ENCODE measurements at places on chromosomes 1 and 21.

DNA sequence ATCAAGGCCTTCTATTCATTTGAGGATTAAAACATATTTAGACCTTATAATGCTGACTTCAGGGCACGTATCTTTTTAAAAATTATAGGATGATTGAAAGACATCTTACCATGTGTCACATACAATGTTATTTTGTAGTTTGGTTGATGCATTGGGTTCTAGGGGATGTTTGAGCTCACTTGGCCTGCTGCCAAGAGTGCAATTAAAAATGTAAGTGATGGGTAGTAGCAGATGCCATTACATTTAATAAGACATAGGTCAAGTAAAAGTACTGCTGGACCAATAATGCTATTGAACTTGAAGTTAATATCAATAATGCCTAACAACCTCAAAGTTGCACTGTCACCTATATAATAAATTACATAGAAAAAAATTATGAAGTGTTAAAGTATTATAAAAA is 616.5 kb upstream of the RGS18 start:
- DNase-seq = no peak

GRCh38 chr21:37366482-37367316 is at the start of gene DYRK1A:
Gene DYRK1A (plus strand): TSS chr21:37366773. CDS start chr21:37420375, 53,602 bp downstream.
- DNase-seq = peak; percentile 99

GRCh38 chr1:89908672-89909436 is 86.1 kb upstream of the ZNF326 start:
- DNase-seq = no peak

DNA sequence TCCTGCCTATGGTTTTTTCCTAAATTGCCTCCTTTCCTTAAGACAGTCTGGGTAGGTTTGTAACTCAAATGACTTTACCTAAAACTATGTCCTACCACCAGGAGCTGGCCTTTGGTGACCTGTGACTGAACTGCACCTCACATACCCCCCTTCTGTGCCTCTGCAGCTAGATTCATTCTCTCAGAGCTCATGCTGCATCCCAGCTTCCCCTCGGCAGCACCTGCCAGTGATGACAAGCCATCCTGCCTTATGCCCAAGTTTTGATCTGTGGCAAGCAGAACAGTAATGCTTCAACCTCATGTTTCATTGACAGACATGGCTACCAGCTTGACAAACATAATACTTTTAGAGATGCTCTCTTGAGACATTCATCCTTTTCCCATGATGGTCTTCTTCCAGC is 141.9 kb downstream of the TSEN15 start:
- no peak for DNase-seq

DNA sequence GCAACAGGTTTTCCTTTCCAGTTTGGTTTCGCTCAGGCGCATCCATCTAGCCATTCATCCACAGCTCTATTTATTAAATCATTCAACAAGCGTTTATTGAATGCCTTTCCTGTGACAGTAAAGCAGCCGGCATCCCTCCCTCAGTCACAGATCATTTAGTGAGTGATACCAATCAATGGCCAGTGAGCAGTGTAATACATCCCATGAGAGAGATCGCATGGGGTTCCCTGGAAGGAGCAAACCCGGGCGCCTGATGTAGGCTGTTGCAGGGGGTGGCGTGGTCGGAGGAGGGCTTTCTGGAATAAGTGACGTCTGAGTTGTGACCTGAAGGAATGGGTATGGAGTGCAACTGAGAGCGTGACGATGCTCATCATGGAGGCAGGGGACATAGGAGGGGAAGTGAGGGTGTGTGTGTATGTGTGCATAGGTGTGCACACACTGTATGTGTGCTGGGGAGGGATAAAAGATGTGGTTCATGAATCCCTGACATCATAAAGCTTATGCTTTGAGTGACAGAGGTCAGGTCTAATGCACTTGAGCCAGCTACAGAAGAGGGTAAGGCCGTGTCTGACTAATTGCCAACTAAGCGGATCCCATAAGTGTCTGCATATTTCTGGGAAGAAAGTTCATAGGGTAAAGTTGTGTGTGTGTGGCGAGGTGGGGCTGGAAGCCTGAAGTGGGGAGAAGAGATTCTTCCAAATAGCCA is 6.6 kb downstream of the FCMR start:
- DNase-seq = no peak

DNA sequence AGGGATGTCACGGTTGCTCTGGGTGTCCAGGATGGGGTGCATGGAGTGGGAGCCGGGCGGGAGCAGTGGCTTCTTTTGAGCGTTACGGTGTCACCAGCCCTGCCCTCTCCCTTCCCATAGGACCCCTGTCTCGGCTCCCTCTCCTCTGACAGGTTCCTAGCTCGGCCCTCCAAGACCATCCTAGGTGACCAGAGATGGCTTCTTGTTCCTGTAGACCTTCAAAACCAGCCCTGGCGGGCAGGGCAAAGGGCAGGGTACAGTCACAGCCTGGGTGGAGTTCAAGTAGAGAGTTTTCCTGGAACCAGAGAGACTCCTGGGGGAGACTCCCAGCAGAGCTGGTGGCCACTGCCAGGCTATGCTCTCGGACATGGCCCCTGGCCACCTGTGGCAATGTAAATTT is 345.6 kb upstream of the AJAP1 start:
- DNase-seq = no peak

DNA sequence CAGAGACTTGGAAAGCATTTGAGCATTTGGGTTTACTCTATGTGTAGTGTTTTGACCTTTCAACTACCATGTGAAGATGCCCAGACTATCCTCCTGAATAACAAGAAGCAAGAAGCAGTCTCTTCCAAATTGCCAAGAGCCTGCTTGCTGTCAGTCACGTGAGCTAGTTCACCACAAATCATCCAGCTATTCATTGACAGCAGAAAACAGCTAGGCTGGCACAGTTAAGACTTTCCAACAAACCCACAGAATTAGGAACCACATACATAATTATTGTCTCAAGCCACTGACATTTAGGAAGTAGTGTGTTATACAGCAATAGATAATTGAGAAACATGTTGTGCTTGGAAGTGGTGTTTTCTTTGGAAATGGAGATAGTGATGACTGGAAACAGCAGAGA is 1652.0 kb downstream of the NCAM2 start:
- DNase-seq = no peak

- DNase-seq = no peak
Measured at GRCh38 chr1:6197746-6198427, 1.5 kb downstream of the RPL22 start.

- DNase-seq = no peak
Measured at GRCh38 chr1:6357243-6357936, 36.2 kb downstream of the ACOT7 start.

DNA sequence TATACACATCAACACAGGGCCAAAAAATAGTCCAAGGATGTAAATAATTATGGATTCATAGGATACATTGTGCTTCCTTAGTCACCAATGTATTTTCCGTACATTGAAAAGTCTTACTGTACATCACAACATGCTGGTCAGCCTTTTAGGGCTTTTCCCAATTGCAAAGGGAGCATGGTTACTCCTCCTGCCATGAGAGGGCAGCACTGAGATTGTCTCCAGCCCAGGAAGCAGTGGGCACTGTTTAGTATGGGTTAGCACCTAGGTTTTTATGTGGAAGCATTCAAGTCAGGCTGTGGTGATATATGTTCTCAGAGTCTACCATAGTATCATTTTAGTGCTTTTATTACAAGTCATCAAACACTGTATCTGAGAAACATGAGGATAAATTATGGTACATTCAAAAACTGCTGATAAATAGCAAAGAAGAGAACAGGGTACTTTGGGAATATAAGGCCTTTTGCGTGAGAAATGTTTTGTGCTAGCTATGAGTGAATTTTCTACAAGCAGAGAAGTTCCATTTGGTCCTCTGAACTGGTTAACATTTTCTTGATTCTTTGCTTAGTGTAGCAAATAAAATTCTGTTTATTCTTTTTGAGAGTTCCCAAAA is 34.0 kb downstream of the ST6GALNAC5 start:
- DNase-seq = peak; percentile 49

- no peak for DNase-seq
Measured at GRCh38 chr1:200917291-200917817, 22.7 kb downstream of the INAVA start.

GRCh38 chr1:9332513-9333143 is 39.9 kb downstream of the SPSB1 start:
- no peak for DNase-seq

GRCh38 chr21:44763451-44764318 is 37.9 kb downstream of the UBE2G2 start:
- DNase-seq = no peak

GRCh38 chr1:95041491-95042165 is 31.1 kb downstream of the ALG14 start:
- peak; percentile 11 for DNase-seq

- DNase-seq = no peak
Measured at GRCh38 chr1:184362876-184363275, 24.0 kb upstream of the C1orf21 start.

DNA sequence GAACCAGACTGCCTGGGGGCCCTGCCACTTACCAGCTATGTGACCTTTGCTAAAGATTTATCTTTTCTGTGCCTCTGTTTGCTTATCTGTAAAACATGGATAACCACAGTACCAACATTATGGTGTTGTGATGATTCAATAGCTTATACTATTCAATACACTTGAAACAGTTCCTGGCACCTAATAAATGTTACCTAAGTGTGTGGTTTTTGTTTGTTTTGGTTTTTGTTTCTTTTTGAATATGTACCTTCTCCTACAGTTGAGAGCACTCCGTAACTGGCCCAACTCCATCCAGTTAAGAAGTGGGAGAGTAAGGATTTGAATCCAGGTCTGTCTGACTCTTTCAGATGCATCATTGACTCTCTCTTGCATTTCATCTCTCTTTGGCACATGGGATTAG is 125.8 kb upstream of the C8B start:
- no peak for DNase-seq

DNA sequence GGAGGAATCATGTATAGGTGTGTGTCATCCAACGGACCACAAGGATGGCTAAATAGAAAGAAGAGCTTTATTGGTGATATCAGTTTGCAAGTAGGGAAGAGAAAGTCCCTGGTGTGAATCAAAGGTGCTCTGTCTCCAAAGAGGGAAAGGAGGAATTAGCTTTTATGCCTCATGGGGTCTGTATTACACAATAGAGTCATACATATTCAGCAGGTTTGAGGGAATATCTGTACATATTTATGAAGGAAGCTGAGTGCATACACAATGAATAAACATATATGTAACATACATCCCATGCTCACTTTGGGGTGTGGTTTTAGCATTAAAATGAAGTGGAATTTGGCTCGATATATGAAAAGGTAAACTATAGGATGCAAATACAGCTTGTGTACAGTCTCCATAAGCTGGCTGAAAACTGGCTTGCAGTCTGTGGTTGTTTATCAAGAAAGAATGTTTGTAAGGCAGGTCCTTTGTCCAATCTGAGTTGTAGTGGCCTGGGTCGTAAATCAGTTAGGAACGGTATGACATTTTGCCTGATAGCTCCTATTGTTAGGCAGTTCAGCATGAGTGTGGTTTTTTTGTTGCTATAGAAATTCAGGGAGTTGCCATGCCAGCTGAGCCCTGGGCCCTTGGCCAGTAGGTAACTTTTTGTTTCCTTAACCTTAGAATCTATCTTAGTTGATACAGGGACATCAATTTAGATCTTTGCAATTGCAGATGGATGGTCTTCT is 198.0 kb upstream of the ZP4 start:
- no peak for DNase-seq

GRCh38 chr21:43865540-43866259 is 677 bp downstream of the AGPAT3 start:
- peak; percentile 47 for DNase-seq

DNA sequence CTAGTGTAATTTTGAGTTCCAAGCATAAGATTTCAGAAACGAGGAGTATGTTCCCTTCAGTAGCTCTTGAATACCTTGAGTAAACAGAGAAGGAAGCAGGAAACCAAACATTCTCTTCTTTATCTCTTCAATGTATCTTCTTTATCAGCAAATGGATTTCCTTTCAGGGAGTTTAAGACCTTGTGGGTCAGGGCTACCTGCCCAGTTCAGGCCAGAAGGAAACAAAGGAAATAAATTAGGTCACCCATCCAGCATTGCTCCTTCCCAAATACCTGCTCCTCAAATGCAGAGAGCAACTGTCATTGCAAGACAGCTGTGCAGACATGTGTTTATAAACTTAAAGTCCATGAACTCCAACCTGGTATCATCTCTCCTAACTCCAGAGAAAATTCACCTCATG is 130.1 kb upstream of the SOD1 start:
- no peak for DNase-seq

GRCh38 chr1:112704391-112704933 is 2.5 kb downstream of the RHOC start:
- DNase-seq = peak; percentile 34

DNA sequence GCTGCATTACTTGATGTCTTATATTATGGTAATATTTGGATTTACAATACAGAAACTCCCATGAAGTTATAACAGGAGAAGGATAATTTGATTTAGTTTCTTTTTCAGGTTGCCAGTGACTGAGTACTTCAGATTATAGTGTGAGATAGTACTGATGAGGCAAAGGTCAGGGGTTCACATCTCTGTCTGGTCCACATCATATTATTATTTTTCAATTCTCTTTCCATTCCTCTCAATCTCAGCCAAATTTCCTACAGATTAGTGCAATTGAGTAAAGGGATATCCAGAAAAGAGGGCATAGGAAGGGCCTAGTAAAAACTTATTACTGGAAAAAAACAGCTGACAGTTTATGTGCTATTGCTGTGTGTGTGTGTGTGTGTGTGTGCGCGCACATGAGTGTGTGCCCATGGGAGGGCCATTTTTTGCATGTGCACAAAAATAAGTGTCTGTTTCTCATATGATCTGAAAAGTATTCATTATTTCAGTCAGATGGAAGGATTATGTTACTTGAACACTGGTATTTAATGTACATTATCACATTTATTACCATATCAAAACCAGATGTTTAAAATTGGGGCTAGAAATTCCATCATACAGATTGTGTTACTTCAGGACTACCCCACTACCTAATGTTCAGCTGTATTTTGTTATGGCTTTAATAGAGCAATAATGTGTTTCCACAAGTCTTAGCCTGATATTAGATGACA is 78.3 kb upstream of the KCNK2 start:
- DNase-seq = no peak

GRCh38 chr1:174982971-174983689 is 16.6 kb upstream of the CACYBP start:
- DNase-seq = peak; percentile 59

DNA sequence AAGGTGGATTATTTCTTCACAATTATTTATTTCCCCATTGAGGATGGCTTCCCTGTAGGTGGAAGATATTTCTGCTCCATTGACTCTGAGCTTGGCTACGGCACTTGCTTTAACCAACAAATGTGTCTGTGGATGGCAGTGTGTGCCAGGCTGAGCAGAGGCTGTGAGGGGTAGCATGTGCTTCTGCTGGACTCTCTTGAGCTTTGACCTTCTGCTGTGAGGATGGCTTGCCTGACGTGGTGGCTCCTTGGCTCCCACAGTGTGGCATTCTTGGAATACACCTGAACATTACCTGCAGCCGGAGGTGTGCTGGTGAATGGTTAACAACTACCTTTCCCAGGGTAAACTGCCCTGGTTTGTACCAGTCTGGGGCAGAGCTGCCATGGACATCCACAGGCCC is 46.8 kb downstream of the WDR3 start:
- DNase-seq = no peak

GRCh38 chr1:30305519-30305918 is 417.9 kb downstream of the MATN1 start:
- no peak for DNase-seq
